ENCODE measurements at places on chromosomes 3 and 15.
A peak's percentile ranks its signal among the peaks of the same experiment; 100 is the strongest.

DNA sequence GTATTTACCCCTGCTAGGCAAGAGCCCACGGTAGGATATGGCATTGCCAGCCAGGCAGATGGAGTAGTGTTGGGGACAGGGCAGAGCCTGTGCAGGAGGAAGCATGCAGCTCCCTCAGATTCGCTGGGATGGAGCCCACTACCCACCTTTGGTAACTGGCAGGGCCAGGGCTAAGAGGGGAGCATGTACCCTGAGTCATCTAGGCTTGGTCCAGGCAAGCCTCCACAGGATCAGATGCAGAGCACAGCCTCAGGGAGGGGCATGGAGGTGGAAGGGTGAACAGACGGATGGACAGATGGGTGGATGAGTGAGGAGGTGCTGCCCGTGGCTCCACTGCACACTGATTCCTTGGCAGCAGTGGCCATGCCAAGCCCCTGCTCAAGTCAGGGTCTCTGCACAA, 33.0 kb downstream of the IL20RB start:
- no peak for DNase-seq

DNA sequence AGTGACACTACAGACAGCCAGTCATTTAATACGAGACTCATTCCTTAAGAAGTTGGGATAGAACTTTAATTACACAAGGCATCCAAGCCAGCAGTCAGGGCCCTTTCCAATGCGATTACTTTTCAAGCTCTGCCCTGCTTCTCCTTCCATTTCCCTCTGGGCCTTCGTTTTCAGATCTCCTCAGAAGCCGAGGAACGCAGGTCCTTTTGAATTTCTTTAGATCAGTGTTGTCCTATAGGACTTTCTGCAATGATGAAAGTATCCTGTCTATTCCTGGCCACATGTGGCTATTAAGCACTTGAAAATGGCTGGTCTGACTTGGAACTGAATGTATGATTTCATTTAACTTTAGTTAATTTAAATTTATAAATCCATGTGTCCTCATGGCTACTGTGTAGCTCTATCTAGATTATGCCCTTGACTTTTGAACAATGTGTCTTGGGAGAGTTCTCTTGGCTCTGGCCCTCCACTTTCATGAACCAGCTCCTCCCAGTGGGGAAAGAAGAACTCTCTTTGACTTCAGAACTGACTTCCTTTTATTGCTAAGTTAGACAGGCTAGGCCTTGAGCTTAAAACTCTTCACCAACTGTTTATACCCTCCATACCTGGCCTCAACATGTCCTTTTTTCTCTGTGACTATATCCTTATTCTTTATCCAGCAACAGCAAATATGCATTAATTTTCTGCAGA, 22.6 kb downstream of the TGFBR2 start:
- DNase-seq: peak; percentile 53

DNA sequence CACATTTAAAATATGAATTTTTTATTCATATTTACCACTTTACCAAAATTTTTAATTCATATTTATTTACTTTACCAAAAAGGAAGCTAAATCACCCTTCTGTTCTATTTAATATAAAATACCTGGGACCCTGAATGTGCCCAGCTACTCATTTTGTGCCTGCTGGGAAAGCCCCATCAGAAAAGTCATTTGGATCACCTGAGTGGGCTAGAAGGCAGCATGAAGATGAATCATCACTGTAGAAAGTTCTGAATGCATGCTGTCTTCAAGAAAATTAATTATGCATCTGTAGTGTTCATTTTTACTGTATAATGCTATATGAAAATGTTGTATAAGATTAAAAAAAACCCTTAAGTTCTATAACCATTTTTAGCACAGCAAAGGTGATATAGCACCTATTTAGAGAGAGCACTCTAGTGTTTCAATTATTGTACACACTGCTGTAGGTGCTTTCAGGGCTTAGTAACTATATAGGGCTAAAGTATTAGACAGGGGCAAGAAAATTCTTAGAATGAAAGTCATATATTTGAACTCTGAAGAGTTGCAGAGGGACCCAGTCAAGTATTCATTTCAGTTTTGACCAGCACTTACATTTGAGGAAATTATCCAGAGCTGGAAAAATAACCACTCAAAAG, 175.1 kb downstream of the NFKBIZ start:
- no peak for DNase-seq

- peak; percentile 97 for DNase-seq
Observed at GRCh38 chr3:73745526-73746191, 120.9 kb upstream of the PDZRN3 start.

DNA sequence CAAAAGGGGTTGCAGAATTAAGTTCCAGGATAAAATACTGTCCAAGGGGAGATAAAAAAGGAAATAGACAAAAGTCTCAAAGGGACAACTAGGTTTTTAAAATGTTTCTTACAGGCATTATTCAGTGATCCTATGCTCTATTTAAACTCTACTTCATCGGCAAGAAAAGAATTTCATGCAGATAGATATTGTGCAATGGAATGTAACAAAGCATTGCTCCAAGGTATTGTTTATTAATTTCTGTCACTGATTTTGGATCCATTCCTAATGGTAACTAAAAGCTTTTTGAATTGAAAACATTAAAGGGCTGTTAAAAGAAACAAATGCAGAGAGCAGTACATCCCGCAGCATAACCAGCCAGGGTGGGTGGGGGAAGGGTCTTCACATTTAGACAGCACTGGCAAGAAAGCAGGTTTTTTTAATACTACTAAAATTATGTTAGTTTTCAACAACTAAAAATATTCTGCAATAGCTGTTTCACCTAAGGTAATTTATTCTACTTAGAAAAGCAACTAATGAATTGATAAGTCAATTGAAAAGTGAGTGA, 82.9 kb downstream of the THBS1 start:
- no peak for DNase-seq

GRCh38 chr3:52094571-52095485, 38.5 kb upstream of the DUSP7 start:
- DNase-seq: no peak

DNA sequence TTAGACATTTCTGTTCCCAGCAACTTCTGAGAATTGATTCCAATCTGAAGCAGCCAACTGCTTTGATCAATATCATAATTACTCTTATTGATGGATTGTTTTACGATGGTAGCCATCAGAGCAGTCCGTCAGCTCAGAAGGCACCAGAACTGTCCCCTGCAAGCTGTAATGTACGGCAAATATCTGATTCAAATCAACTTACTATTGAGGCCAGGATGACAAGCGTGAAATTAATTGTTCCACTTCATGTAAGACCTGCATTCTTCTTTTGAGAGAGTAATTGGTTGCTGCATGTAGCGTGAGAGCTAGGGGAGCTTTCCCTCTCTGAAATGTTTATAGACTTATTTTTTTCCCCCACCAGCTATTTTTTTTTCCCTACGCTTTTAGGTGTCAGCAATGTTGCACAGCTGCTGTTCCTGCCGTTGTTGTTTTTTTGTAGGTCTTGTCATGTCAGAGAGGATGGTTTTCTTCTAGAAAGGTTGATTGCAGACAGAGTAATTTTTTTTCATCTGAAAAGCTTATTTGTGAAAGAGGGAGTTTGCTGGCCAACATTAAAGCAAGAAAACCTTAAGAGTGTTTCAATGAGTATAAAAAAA, 134.9 kb downstream of the CACNA2D3 start:
- DNase-seq: no peak

DNA sequence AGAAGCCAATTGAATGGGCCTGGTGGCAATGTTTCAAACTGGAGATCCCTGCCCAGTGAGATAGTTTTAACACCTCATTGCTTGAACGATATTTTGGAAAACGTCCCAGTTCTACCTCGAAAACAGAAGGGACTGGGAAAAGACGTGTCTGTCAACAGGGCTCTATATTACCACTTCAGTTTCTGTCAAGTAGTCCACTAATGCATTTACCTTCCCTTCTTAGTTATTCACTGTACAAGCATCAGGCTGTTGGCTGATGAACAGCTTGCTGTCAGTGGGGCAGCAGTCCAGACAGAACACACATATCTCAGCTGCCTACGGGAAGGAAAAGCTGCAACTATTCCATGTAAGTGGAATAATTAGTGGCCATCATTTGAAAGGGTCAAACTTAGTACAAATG, 794.7 kb upstream of the GBE1 start:
- DNase-seq: peak; percentile 70

DNA sequence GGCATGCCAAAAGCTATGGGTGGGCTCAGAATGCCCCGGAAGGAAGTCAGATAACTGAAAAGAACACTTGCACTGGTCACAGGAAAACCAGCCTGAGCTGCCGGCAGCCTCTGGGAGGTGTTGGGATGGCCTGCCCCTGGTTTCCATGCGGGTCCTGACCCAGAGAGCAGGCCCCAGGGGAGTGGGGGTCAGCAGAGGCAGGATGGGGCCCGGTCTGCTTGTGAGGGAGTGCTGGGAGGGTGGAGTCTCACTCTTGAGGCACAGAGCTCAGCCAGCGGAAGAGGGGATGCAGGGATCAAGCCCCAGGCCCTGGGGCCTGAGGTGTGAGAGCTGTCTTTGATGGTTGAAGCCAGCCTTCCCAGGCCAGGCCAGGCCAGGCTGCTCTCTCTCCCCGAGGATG, 2.4 kb upstream of the RPUSD3 start:
- no peak for DNase-seq

DNA sequence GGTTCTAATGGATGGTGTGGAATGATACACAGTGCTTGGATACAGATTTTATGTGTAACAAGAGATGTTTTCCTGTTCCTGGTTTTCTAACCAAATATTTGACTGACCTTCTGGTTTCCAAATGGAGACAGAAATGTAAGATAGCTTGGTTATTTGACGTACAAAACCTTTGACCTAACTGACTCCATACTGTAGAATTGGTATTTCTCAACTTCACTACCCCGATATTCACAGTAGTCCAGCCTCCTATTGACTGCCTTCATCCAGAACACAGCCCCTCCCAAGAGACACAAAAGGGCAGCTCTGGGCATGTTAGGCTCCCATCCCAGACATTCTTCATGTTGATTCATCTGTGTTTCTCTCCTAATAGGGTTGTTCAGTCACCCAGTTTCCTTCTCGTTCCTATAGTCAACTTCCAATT, 33.4 kb downstream of the MYO1E start:
- DNase-seq: no peak

GRCh38 chr15:40358471-40359353, 693 bp downstream of the DISP2 start:
- no peak for DNase-seq

DNA sequence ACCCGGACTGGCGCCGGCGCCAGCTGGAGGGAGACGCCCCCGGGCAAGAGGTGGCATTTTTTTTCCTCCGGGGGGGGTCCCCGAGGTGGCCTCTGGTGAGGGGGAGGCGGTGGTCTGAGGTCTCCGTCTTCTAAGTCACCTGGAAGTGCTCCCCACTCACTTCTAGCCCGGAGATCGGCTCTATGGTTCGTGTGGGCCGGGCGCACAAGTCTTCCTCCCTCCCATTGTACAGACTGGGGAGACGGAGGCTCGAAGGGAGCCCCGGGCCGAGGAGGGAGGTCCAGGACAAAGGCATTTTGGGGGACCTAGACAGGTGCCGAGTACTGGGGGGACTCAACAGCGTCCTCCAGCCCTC, 4.4 kb downstream of the GATA2 start:
- no peak for DNase-seq

DNA sequence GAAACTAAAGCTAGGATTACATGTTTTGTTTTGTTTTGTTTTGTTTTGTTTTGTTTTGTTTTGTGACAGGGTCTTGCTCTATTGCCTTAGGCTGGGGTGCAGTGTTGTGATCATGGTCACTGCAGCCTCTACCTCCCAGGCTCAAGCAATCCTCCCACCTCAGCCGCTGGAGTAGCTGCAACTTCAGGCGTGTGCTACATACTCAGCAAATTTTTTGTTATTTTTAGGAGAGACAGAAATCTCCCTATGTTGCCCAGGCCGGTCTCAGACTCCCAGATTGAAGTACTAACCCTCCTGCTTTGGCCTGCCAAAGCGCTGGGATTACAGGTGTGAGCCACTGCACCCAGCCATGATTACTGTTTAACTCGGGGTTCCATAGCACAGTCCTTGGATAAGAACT, 50.7 kb downstream of the LRCH3 start:
- no peak for DNase-seq

- peak; percentile 53 for DNase-seq
Observed at GRCh38 chr3:69085168-69085832, 563 bp downstream of the ARL6IP5 start.

DNA sequence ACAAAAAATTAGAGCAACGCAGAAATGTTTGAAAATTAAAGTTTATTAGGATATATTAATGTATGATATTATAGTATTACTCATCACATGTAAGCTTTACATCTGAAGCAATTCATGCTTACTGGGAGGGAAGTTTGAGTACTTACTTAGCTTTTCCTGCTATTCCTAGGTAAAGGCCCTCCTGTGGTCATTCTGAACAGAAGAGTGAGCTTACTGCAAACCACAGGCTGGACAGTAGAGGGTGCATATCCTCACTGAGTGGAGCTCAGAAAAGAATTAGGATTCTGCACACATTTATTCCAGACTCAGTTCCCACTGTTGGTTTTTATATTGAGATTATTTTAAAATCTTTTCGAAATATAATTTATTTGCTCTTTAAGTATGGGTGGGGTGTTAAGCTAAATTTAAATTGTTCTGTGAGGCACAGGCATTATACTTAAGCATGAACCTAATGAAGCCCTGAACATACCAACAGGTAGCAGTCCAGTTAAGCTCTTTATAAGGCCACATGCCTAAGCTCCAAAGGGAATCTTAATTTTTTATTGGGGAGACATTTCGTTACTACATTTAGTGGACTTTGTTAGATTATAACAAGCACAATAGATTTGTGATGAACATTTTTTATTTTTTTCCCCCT, 10.2 kb downstream of the MRPS22 start:
- peak; percentile 52 for DNase-seq

DNA sequence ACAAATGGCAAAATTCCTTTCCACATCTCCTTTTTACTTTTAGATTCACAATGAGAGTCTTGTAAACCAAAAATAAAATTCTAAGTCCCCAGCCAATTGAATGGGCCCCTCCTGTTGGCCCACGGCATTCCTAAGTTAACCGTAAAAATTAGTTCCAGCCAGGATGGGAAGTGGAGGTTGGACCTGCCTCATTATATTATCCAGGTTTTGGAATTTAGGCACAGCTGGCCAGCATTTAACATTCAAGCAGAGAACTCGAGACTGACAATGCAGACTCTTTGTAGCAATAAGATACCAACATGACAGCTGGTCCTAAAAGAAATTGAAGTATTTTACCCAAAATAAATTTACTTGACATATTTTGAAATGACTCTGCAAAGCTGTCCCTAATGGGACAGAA, 321.0 kb upstream of the NAALADL2 start:
- peak; percentile 7 for DNase-seq

DNA sequence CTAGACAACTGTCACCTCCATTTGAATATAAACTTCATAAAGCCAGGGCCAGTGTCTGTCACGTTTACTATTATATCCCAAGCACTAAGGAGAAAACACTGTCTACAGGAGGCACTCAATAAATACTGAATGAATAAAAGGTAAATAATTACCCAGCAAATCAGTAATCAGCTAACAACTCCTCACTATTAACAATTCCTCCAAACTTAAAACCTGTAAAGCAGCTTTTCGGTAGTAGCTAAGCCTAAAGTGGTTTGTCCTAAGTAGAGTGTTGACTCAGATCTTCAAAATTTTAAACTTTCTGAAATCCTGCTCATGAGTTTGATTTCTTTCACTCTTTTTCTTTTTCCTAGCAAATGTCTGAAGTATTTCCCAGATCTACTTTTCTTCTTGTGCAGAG, 39.9 kb downstream of the C3orf80 start:
- no peak for DNase-seq

All from muscle of leg (tissue), 16 donors.